ENCODE measurements at places on chromosomes 7 and 10. TPM values are rescaled to one million over a fixed set of nuclear protein-coding genes. Genes with fewer than 3 reads are reported as not detected.

The EPHA1 gene
- 0.48 TPM for total RNA-seq

The TMEM213 gene
- 4.6 TPM for total RNA-seq

The PTPRZ1 gene
- 64.0 TPM for total RNA-seq

The PFKFB3 gene
- total RNA-seq = 21.4 TPM

The NXPH1 gene
- total RNA-seq = not detected

The LIPM gene
- not detected for total RNA-seq

The ELAPOR2 gene
- 9.4 TPM for total RNA-seq

The SLC4A2 gene
- 52.0 TPM for total RNA-seq

The SPAM1 gene
- total RNA-seq = 1.2 TPM

The CALY gene
- total RNA-seq = not detected

The LRRC18 gene
- 0.48 TPM for total RNA-seq

The KIF11 gene
- 4.1 TPM for total RNA-seq

The KLHDC10 gene
- 42.4 TPM for total RNA-seq

The SYCE1 gene
- 2.6 TPM for total RNA-seq

The SP8 gene
- total RNA-seq = 4.1 TPM

The MRLN gene
- total RNA-seq = 16.9 TPM

The VSTM4 gene
- 8.4 TPM for total RNA-seq

The FXYD4 gene
- not detected for total RNA-seq

The NRP1 gene
- 73.7 TPM for total RNA-seq

The SLC13A1 gene
- 0.48 TPM for total RNA-seq

The MGAM2 gene
- total RNA-seq = 2.9 TPM

The MMP21 gene
- total RNA-seq = not detected

The SYT15B gene
- total RNA-seq = 8.2 TPM

The CPA1 gene
- total RNA-seq = 7.0 TPM

The EGR2 gene
- 11.8 TPM for total RNA-seq

The AGBL3 gene
- total RNA-seq = 16.9 TPM

The NODAL gene
- total RNA-seq = 4.6 TPM

The PIP gene
- total RNA-seq = not detected

The AKR1C3 gene
- total RNA-seq = 4.6 TPM

The OR2F1 gene
- total RNA-seq = 2.6 TPM

The PLA2G12B gene
- total RNA-seq = 0.72 TPM

The EMX2 gene
- 25.3 TPM for total RNA-seq

The CAMK2B gene
- total RNA-seq = not detected

The ZNF655 gene
- 86.2 TPM for total RNA-seq

The AEBP1 gene
- 77.0 TPM for total RNA-seq

The CFAP58 gene
- total RNA-seq = 0.48 TPM

The MSMB gene
- not detected for total RNA-seq

The FEZF1 gene
- 0.48 TPM for total RNA-seq

The DENND2A gene
- total RNA-seq = 6.3 TPM

The MYO1G gene
- 6.5 TPM for total RNA-seq
